ENCODE measurements at places on chromosomes 11 and 22.

- no peak for DNase-seq
Observed at GRCh38 chr11:107804971-107805370, 53.6 kb downstream of the SLC35F2 start.

DNA sequence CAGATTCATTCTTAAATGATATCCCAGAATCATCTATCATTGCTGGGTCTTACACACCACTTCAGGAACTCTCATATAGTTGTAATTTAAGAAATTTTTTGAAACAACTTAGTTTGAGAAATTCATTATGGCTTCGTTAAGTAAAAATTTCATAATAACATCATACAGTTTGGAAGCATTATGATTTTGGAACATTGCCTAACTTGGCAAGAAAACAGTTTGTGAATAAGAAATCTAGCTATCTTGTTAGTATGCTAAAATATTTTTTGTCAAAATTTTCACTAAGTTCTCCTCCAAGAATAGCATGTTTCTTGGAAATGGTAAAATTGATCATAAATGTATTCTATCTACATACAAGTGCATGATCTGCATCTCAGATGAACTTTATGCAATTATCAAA, 217.7 kb downstream of the CNTN5 start:
- no peak for DNase-seq

DNA sequence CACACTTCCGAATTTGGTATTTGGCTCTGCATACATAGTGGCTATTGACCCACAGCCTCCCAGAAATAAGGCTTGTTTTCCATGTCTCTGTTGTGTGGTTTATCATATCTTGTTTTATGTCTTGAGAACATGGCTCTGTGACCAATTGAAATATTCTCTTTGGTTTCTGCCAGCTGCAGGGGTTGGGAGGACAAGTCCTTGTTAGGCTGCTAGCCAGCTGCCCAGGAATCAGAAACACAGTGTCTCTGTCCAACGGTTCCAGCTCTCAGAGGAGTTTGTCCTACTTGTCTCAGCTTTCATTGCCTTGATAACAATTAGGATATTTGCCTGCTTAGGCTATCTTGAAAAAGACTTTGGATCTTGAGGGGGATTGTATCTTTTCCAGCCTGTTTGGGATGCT, 6.0 kb upstream of the SLC7A4 start:
- DNase-seq, result no peak

GRCh38 chr11:105491394-105491793, 118.5 kb upstream of the GRIA4 start:
- DNase-seq, result no peak

DNA sequence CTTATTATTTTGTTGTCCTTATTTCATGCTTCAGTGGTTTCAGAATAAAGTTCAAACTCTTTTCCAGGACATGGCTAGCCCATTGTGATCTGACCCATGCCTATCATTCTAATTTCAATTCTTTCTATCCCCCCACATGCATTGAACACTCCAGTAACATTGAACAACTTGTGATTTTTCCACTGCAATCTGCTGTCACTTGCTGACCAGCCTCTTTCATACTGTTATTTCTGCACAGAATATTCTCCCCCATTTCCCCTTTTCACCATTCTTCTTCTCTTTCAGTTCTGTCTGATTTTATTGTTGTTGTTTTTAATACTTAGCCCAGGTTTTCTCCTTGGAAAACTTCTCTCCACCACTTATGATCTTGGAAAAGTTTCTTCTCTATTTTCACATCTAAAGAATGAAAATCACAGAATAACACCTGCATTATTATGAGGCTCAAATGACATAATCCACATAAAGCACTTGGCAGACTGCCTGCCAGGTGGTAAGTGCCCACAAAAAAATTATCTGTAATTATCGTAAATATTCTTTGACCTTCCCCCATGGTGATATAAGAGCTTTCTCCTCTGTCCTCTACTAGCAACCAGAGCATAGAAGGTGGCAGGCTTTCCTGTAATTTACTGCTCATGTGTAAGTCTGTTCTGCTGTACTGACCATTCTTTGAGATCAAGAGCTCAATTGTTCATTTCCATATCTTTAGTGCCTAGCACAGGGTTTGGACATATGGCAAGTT, 51.9 kb upstream of the EED start:
- no peak for DNase-seq

DNA sequence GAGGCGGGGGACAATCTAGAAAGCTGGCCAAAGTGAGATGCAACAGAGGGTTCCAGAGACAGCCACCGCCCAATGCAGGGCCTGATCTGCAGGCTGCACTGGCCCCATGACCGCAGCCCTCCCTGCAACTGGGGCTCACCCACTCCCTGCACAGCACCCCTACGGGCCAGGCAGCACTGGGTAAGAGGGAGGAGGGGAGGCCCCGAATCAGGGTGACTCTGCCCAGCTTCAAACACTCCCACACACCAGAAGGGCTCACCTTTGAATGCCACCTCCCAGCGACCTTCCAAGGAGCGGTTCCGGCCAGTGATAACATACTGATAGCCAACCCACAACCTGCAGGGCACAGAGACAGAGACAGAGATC, 59.3 kb downstream of the DGCR2 start:
- DNase-seq, result no peak

DNA sequence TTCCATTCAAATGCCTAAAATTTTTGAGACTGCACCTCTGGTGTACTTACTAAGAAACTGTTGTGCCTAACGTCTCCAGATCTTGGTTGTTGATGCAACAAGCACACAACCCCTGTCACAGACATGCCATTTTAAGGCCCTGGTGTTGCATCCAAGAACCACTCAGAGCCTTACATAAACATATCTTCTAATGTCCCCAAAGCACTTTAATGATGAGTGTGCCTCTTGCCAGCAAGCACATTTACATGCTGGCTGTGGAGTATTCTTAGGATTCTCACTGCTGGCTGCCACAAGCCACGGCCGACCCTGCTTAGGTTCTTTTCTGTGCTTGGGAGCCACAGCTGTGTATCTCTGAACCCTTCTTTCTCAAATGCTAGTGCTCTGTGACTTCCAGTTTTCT, 201.4 kb downstream of the ADAMTS15 start:
- no peak for DNase-seq

GRCh38 chr11:643366-643765, 6.3 kb downstream of the DRD4 start:
- no peak for DNase-seq

All from aorta (tissue), 5 donors.